ENCODE measurements at places on chromosomes 7 and 10.

GRCh38 chr10:80202934-80203834, 2.2 kb downstream of the ANXA11 start:
- DNase-seq = no peak

- no peak for DNase-seq
Observed at GRCh38 chr7:78493401-78493800, 694.8 kb downstream of the PHTF2 start.

DNA sequence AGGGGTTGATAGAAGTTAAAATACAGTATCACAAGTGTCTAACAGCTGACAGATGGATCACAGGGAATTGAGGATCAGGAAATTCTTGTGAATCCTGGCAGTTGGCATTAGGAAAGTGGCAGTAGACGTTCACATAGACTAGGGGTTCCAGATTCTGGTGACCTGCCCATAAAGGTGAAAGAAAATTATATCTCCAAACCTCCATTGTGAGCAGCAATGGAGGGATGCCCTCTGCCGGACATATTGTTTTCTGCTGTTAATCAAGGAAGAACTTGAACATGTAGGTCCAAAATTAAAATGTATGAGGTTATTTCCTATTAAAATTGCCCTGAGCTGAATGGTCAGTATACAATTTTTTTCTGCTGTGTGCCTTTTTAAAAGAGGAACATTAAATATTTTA, 5.1 kb downstream of the NME8 start:
- peak; percentile 11 for DNase-seq

GRCh38 chr7:40656349-40656748, 521.5 kb downstream of the SUGCT start:
- DNase-seq = no peak

DNA sequence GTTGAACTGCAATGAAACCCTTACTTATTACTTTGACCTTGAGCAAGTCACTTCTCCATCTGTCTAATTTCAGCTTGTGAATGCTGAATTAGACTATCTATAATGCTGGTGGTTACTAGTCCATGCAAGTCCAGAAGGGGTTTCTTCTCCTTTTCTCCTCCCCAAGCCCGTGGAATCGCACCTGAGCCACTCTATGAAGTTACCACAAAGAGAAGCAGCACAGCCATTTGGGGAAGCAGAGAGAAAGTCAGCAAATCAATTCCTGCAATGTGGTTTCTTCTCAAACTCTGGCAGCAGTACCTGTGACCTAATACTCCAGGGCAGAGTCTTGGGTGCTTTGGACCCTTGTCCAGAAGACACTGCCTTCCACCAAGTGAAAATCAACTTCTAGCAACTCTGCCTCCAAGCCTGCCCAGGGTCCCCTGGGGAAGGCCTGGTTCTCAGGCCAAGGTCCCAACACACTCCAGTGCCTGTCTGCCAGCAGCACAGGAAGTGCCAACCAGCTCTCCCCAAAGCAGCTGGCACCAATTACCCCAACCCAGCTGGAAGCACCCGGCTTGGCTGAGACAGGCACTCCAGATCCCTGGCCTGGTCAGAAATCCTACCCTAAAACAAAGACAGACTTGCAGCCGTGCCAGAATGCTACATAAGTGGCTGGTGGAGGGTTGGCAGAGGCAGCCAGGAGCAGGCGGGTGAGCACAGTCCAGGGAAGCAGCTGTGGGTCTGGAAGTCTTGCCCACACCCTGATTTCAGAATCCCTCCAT, 200.3 kb downstream of the LSM5 start:
- peak; percentile 53 for DNase-seq

GRCh38 chr10:16009785-16010184, 149.5 kb upstream of the MINDY3 start:
- DNase-seq = no peak

DNA sequence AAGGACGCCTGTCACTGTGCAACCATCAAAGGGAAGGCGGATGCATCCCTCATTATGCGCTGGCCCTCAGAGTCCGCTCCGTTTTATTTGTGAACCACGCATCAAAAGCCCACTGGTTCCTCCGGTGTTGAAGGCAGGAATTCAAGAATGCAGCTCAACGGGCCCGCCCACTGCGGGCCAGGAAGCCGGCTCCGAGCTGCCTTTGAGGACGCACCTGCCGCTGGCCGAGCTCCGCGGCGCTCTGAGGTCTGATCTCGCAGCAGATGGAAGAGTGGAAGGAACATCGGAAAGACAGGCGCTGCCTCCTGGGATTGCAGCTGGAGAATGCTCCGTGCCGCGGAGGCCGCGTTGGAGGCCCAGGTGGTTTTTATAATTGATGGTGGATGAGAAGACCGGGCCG, 56.9 kb upstream of the ADGRA1 start:
- DNase-seq = peak; percentile 14

- DNase-seq = no peak
Observed at GRCh38 chr10:103668351-103669242, 175.1 kb downstream of the NEURL1 start.

- DNase-seq = no peak
Observed at GRCh38 chr10:86038371-86038770, 328.2 kb downstream of the GRID1 start.

GRCh38 chr7:87316097-87316700, 29.3 kb upstream of the CROT start:
- DNase-seq = no peak

GRCh38 chr10:29322918-29323317, 34.0 kb downstream of the LYZL1 start:
- no peak for DNase-seq

DNA sequence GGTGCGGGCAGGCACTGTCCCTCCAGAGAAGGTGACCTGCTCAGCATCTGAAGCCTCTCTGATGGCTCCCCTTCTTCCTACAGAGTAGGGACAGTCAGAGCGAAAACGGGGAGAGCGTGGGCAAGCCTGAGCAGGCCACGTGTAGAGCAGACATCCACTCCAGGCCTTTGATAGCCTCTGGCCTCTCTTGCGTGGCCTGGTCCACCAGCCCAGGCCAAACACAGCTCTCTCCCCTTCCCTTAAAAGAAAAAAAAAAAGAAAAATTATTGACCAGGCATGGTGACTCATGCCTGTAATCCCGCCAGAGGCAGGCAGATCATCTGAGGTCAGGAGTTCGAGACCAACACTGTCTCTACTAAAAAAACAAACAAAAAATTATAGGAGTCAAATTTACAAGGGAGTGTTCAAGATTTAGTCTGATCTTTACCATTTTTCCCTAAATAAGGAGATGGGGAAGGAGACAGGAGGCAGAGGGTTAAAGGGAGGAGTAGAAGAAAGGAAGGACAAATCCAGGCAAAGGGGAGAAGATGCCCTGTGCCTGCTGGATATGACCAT, 84.8 kb downstream of the PLXNA4 start:
- no peak for DNase-seq

DNA sequence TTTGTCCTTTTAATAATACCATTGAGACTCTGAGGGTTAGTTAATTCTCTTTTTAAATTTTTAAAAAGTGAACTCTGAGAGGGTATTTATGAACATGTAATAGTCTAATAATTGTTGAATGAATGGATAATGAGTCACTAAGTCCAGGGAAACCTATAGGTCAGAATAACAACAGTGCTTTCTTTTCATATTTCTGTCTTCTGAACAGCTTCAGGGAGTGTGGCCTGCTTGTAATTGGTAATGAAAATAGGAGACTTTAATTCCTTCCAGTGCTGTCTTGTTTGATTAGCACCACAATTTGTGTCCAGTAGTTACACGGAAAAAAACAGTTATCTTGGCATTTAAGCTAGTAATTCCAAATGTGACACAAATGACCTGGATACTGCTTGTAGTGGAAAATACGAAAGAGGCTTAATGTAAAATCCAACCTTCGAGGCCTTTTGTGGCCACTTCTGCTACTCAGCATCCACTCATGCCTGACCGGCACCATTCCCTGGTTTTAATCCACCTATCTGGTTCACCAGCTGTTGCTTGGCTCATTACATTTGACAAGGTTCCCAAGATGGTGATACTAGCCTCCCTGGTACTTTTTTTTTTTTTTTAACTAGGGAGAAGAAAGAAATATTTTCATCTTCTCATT, 149.3 kb upstream of the IMMP2L start:
- no peak for DNase-seq

DNA sequence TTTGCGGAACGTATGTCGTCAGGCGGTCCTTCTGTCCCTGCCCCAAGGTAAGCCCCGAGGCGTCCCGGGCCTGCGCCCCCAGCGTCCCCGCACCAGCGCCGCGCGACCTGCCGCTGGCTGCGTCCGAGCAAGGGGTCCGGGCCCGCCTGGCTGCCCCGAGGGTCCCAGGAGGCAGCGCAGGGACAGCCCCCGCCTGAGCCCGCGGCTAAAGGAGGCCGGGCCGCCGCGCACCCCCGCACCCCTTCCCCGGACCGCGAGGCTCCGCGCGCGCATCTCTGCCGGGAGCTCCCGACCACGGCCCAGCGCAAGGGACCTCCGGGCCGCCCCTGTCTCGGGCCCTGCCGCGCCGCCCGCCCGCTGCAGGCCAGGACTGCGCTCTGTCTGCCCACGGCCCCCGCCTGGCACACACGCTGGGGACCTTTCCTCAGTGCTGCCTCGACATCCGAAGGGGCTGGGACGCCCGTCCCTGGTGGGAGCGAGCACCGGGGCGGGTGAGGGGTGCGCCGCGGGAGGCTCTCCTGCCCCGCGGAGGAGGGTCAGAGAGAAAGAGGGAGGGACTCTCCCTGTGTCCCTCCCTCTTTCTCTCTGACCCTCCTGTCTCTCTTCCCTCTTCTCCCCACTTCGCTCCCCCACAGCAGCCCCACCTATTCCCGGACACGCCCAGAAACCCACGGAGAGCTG, 25.0 kb downstream of the SHH start:
- no peak for DNase-seq

DNA sequence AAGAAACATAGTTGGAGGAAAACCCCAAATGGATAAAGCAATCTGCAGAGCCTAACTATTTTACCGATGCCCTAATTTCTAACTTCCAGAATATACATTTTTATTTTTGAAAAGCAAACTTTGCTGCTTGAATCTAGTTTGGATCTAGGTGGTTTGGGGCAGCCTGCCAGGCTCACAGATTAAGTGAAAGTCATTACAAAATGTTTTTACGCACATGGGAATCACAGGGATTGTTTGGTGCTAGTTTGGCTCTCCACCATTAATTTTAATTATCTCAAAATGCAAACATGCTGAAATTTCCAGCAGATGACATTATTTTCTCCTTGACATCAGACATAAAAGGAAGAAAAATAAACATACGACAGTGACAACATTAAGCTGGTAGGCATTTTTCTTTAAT, 166.7 kb upstream of the INHBA start:
- no peak for DNase-seq

DNA sequence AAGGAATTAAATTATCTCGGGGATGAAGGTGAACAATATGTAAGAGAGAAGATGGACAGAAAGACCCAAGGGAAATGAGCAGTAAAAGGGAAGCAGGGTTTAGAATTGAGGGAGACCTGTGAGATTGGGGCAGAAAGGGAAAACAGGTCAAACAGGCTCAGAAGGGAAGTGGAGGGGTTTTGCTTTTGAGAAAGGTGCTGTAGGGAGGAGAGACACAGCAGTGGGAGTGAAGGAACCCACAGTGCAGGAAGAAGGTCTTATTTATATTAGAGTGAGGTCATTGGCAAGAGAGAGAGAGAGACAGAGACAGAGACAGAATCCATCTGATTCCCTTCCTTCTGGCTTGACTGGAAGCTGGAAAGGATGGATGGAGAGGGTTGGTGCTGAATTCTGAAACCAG, 3.5 kb upstream of the TCAF1 start:
- DNase-seq = no peak

DNA sequence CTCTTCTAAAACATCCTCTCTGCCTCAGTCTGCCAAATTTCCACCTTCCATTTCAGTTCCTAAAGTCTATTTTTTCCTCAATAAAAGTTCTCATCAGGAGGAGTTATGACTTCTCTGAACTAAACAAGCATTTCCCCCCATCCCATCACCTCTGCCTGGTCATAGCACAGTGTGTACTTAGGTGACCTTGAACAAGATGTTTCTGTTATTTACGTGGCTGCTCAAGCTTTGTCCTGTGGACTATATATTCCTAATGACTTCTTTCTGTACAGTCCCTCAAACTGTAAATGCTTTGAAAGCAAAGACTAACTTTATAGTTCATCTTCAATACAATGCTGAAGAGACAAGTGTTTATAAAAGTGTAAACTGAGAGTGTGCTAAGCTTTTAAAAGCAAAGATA, 166.9 kb downstream of the CPEB3 start:
- DNase-seq = no peak

GRCh38 chr7:93851536-93851935, 39.0 kb downstream of the TFPI2 start:
- DNase-seq = no peak

DNA sequence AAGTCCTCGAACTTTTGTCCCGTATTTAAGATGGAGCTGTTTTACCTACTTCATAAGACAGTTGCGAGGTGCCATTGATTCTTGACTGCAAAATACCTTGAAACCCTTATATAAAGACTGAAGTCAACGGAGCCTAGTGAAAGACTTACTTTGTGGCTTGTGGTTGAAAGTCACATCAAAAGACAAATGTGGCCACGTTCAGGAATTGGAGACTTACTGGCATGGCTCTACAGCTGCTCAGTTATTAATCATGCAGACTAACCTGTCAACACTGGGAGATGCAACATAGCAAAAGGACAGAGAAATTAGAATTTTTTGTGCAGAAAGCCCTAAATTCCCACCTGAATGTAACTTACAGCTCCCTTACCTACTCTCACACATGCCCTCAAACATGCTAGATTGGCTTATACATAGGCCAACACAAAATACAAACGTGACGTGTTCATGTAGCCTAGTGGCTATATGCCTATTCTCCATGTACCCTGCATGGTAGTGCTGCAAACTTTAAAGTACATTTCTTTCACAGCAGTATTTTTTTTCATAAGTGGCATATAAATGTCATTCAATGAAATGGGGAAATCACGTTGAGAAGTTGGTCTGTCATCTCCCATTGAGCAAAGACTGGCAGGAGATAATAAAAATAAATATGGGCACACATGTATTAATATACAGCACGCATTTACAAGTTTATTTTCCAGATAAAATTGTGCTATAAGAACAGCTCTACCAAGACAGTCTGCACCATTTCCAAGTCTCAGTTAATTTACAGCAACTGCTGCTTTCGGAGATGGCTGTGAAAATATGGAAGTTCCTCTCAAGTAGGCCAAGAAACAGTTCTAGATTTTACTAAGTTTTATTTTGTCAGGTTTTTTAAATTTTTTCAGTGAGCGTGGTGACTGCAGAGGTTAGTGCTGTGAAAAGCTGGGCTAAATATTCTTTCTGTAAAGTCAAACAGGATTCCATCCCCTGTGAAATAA, 170.4 kb upstream of the C7orf33 start:
- DNase-seq = no peak

- DNase-seq = peak; percentile 32
Observed at GRCh38 chr7:92461027-92462003, 14.0 kb downstream of the GATAD1 start.

DNA sequence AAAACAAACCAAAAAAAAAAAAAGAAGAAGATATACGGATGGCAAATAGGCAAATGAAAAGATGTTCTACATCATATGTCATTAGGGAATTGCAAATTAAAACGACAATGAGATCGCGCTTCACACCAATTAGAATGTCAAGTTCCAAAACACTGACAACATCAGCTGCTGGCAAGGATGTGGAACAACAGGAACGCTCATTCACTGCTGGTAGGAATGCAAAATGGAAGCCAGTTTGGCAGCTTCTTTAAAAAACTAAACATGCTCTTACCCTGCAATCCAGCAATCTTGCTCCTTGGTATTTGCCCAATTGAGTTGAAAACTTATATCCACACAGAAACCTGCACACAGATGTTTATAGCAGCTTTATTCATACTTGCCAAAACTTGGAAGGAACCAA, 34.8 kb downstream of the CALML5 start:
- DNase-seq = no peak

GRCh38 chr10:66782776-66783175, 143.1 kb upstream of the LRRTM3 start:
- DNase-seq = no peak
